ENCODE measurements at places on chromosomes 3 and 15.

GRCh38 chr15:57962887-57963286 lies 102.6 kb downstream of the ALDH1A2 start:
- DNase-seq: no peak

- peak; percentile 7 for DNase-seq
Measured at GRCh38 chr3:31462050-31462569, 70.6 kb upstream of the STT3B start.

DNA sequence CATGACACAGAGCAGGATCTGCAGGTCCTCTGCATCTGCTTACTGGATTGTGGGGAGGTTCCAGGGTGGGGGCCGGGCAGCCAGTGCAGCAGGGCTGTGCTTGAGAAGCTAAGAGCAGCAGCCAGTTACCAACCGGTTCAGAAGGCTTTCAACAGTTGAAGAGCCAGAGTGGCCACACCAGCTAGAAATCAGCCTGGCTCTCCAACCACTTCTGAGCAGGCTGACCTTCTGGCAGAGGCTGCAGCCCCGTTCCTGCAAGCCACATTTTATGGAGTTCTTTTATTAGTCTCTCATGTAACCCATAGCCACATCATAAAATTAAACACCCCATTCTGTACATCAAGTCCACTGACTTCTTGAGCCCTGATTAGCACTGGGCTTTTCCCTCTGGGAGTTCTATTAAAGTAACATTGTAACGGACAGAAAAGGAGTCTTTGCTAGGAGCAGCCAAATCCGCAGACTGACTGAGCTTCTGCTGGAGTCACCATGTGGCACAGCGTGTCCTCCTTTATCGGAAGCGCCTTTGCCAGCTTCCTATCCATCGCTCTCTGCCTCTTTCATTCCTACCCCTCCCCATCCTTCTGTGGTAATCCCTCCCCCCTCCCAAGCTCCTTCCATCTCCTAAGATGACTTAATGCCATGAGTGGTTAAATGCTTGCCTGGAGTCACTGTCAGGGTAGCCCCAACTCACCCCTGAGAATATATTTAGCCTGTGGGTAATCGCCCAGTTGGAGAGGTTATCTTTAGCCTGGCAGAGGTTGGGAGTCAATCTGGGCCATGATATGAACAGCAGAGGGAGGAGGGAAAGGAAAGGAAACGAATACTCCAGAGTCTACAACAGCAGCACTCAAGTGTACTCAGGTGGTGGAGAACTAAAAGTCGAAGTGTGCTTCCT lies 138.5 kb upstream of the HES1 start:
- DNase-seq: no peak

DNA sequence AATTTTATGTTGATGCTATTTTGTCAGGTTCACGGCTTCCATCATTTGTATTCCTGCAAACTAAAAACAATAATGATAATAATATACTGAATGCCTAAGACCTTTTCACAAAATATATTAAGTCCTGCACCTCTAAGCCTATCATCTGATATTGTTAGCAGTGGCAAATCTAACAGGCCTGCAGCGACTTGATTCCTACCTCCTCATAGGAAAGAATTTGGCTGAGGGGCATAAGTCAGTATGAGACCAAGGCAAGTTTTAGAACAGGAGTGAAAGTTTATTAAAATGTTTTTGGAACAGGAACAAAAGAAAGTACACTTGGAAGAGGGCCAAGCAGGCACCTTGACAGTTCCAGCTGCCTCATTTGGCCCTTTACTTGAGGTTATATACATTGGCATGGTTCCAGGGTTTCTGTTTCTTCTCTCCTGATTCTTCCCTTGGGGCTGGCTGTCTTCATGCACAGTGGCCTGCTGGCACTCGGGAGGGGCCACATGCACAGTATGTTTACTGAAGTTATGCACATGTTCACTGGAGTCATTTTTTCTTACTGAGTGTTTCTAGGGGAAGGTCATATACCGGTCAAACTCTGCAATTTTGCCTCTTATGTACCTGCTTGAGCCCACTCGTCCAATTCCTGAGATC lies 418.1 kb downstream of the EPHA6 start:
- no peak for DNase-seq

- no peak for DNase-seq
Measured at GRCh38 chr3:123536153-123536895, 48.5 kb downstream of the HACD2 start.

GRCh38 chr15:101088788-101089578 lies 162.9 kb downstream of the CHSY1 start:
- peak; percentile 78 for DNase-seq

DNA sequence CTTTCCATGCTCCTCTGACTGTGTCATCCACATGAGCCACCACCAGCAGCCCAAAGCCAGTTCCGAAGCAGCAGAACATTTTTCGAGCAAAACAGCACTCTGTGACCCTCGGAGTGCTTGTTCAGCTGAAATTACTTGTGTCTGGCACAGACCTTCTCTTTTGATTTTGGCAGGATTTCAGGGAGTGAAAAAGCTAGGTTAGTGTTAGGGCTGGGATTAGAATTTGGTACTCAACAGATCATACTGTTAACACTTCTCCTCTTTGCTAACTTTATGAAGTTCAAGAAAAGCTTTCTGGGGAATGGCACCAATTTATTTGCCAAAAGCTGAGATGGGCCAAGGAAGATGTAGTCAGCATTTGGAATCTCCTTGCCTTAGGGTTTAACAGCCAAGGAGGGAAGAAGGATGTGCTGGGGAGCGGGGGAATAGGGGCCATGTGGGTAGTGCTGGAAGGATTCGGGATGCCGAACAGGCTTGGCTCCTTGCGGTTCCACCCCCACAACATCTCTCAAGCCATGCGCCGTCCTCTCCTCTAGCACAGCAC lies 55.1 kb upstream of the TRA2B start:
- DNase-seq: no peak
